ENCODE measurements at places on chromosomes 3 and 15.

GRCh38 chr3:40043444-40043755, 234.0 kb downstream of the MYRIP start:
- DNase-seq, result no peak

GRCh38 chr15:31557899-31558298, 231.3 kb downstream of the KLF13 start:
- DNase-seq, result no peak

- no peak for DNase-seq
These were observed 90.1 kb downstream of the CGGBP1 start for GRCh38 chr3:87968668-87969067.

GRCh38 chr15:75872403-75872990, 29.2 kb downstream of the UBE2Q2 start:
- no peak for DNase-seq

- DNase-seq, result no peak
These were observed 24.5 kb upstream of the BCL6 start for GRCh38 chr3:187769771-187770170.

GRCh38 chr15:28977377-28978010, 91.7 kb downstream of the APBA2 start:
- no peak for DNase-seq

DNA sequence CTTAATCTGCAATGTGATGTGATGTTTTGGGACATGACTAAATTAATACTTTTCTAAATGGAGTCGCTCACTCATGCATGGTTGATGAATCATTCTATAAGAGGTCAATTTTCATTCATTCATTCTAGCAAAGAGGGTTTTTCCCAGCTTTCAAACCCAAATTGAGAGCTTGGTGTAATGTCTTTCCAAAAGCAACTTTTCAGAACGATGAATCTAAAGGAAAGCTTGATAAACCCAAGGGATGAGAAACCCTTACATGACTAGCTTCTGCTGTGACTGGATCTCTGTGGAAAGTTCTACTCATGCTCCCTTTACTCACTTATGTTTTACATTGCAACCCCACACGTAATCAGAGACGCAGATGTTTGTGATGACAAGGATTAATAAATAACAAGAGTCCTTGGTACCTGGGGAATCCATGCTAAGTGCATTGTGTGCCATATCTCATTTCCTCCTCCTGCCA, 47.7 kb downstream of the PDZRN3 start:
- no peak for DNase-seq

DNA sequence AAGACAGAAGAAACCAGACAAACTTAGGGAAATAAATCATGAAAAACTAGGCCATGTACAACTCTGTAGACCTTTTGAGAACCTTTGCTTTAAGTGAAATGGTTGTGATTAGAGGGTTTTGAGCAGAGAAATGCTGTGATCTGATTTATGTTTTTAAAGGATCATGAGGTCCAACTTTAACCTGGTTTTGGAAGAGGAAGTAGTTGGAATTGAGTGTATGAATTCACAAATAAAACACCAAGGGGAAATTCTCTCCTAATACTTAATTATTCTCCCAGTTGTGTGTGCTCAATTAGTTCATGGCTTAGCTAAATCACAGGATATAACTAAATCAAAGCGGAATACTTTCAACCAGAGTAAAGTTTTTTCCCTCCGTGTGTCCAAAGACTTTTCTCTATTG, 45.5 kb upstream of the MCF2L2 start:
- no peak for DNase-seq

- DNase-seq, result no peak
These were observed 336.6 kb downstream of the FEZF2 start for GRCh38 chr3:62036726-62037125.

DNA sequence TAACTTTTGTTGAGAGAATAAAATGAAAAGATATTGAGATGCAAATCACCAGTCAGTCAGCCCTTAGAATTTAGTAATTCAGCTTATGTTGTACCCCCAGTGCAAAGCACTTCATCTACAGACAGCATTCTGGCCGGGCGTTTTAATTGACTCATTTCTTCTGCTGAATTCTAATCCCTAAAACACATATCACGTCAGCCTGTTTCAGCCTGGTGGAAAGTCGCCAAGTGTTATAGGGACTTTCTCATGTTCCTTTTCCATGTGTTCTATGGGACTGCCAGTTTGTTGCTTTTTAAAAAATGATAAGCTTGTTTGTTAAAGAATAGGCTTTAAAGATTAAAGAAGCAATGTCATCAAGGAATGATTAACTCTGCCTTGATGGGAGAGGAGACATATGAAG, 169.7 kb upstream of the BFSP2 start:
- DNase-seq, result no peak

GRCh38 chr3:13474021-13474420, 6.1 kb upstream of the HDAC11 start:
- DNase-seq, result no peak

GRCh38 chr15:49678655-49679054, 57.8 kb downstream of the DTWD1 start:
- DNase-seq, result no peak

GRCh38 chr3:69244039-69244438, 121.6 kb upstream of the LMOD3 start:
- DNase-seq, result no peak

GRCh38 chr15:69693059-69693458, 240.4 kb downstream of the RPLP1 start:
- DNase-seq, result no peak

DNA sequence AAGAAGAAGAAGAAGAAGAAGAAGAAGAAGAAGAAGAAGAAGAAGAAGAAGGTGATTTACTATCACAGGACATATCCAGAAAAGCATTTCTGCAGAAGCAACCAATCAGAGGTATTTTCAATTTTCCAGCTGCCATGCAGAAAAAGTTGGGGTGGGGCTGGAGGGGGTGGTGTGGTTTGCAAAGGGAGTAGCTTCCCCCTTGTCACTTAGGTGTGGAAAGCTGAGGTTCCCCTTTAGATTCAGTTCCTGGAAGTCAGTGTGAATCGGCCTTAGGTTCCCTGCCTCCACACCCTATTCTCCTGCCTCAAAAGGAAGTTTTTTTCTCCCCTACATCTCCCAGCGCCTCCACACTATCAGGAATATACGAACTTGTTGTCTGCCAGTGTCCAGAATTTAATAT, 276.7 kb upstream of the ARRDC4 start:
- no peak for DNase-seq

DNA sequence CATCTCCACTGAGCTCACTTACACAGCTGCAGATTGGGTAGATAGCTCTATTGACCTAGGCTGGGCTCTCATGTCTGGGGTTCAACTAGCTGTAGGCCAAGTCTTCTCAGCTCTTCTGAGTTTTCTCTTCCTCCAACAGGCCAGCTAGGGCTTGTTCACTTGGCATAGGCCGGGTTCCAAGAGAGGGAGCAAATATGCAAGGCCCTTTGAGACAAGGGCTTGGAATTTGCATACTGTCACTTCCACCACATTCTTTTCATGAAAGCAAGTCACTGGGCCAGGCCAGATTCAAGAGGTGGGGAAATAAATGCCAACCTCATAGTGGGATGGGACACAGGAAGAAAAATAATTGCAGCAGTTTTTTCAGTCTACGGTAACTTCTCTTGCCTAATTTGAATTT, 25.2 kb downstream of the PIGB start:
- DNase-seq, result no peak
